Urothelium cell line (cell line): ENCODE measurements at places on chromosomes 16 and 17.
A peak's percentile ranks its signal among the peaks of the same experiment; 100 is the strongest.

DNA sequence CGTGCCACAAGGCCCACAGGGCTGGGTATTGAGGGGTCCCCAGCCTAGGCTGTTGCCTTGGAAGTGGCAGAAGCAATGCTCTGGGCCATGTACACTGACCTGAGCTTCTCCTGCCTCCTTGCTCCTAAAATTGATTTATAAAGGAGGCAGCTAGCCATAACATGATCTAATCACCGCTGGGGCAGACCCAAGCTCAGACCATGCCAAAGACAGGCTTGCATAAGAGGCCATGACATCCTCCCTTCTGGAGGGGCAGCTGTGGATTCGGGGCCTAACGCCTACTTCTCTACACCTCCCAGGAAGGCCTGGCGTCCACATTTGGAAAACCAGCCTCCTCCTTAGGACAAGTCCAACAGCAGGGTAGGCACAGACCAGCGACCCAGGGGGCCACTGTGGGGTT, 12.3 kb downstream of the HSD11B2 start:
- no peak for DNase-seq

DNA sequence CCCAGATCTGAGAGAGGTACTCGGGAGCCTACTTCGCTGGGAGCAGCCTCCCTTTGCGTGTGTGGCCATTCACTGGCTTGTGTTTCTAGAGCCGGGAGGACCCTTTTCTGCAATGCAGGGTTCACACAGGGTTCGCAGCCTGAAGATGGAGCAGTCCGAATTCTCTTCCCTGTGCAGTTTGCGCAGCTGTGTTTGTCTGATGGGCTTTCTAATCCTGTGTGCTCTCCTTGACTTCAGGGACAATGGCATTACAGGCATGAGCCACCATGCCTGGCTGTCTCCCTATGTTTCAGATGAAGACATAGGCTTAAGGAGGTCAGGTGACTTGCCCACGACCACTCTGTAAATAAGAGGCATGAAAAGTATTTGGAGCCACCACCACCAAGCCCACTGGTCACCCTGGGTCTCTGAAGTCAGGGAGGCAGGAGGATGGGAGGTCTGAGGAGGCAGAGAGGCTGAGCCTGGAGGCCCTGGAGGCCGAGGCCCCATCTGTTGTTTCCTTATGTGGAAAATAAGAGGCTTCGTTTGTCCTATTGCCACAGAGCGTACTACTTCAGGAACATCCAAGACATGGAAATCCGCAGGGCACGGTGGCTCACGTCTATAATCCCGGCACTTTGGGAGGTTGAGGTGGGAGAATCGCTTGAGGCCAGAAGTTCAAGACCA, 5.0 kb upstream of the STH start:
- DNase-seq = no peak

DNA sequence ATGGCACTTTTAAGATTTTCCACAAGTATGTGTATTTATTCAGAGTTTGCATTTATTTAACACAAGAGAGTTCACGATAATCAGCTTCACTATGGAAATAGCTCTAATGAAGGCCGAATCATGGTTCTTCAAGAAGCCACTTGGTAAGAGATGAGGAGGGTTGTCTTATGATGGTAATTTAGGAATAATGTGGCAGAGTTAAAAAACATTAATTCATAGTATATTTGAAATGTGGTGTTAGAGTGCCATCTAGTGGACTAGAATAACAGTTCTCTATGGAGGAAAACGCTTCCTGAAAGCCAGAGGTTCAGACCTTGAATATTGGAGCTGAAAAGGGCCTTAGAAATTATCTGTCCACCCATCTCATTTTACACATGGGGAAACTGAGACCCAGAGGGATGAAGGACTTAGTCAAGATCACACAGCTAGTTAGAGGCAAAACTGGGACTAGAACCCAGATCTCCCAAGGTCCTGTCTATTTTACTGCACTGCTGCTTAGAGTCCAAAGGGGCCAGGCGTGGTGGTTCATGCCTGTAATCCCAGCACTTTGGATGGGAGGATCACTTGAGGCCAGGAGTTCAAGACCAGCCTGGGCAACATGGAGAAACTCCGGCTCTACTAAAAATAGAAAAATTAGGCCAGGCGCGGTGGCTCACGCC, 33.8 kb upstream of the KPNB1 start:
- peak; percentile 38 for DNase-seq

GRCh38 chr17:8225813-8226535, 15.6 kb upstream of the AURKB start:
- peak; percentile 13 for DNase-seq

DNA sequence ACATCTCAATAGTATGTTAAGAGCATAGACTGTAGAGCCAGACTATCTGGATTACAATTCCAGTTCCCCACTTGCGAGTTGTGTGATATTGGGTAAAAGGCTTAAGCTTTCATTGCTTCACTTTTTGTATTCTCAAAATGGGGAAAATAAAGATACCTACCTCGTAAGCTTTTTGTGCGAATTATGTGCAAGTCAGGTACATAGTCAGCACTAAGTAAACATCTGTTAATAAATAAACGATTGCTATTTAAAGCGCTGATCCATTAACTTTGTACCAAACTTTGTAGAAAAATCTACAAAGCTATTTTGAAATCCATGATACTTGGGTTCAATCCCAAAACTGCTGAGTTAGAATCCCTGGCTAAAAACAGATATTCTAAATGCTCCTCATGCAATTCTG, 19.6 kb downstream of the ABCA6 start:
- DNase-seq = no peak

DNA sequence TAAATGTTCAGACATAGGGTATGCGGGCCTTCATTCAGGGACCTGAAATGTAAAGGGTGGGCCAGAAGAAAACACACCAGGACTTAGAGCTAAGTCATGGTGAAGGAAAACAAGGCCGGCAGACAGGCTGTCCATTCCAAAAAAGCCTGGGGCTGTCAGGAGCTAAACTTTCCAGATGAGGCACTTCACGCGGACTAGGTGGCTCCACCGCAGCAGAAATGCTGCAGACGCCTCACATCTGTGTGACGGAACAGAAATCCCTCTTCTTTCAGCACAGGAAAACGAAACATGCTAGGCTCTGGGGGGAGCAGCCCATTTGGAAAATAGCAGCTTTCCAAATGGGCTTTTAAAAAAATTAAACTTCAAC, 88.7 kb downstream of the HS3ST3A1 start:
- DNase-seq = no peak

- no peak for DNase-seq
Measured at GRCh38 chr16:87146676-87147075, 170.5 kb downstream of the C16orf95 start.

DNA sequence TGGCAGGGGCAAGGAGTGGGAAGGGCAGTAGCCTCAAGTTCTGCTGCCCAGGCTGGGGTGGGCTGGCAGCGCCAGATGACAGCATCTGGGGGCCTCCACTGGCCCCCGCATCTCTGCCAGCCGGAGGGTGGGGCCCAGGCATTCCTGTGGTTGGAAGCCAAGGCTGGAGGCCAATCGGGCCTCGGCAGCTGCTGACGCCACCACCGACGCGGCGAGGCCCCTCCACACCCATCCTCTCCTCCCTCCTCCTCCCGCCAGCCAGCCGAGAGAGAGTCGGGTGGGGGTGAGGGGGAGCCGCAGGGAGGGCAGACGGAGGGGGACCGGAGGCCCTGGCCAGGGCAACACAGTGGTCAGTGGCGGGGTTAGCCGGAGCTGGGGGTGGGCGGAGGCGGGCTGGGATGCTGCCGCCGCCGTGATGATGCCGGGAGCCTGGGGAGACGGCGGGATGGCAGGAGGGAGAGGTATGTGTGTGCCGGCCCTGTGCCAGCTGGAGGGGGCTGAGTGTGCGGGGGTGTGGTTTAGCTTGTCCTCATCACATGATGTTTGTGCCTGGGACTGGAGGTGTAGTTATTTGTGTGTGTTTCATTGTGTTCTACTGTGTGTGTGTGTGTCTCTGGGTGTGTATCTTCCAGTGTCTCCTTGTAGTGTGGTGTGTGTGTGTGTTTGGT, 36.6 kb downstream of the ARHGAP23 start:
- DNase-seq = peak; percentile 94

DNA sequence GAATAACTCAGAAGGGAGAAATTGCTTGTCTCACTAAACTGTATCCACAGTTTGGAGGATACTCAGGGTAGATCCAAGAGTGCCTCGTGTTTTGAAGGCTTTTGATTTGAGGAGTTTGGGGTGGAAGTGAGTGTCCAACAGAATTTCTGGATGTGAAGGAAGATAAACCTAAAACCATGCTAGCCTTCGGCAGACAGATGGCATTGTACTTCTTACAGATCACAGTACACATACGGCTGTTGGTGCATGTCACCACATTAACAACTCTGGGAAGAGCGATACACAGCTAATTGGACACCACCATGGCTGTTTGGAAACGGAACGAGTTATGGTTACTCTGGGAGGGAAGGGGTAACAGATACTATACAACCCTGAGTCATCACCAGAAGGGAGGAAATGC, 420.4 kb downstream of the GRIN2A start:
- no peak for DNase-seq
